Muscle of leg (tissue), 16 donors: ENCODE measurements at places on chromosomes 4 and X.

DNA sequence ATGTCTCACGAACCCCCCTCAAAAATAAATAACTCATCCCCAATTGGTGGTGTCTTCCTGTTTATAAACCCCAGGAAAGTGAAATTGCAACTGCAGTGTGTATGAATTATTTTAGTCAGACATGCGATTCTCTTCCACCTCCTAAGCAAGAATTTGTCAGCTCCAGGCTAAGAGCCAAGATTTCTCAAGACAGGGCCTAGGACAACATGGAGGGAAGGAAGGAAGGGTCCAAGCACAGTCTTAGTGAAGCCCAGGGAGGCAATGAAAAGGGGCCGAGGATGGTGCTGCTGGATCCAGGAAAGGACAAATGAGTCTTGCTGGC, 20.0 kb downstream of the SH3KBP1 start:
- DNase-seq, result peak; percentile 52

DNA sequence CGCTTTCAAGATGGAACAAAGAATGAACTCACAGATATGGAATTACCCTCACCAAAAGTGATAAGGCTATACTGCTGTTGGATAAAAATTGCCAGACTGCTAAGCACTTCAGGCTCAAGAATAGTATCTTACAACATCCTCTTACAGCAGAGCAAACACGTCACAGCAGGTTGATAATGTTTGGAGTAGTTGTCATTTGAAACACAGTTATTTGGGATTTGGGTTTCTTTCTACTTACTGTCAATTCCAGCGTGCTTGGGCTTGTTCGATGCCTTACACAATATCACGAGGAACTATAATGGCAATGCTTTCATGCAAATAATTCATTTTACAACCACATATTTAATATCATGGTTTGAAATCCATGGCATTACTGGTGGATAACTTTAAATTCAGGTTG, 1223.7 kb upstream of the AGA start:
- DNase-seq, result no peak

- peak; percentile 11 for DNase-seq
These were observed 94.1 kb upstream of the WDR17 start for GRCh38 chr4:175971388-175972179.

- DNase-seq, result no peak
These were observed 36.3 kb downstream of the CORIN start for GRCh38 chr4:47801481-47802002.

DNA sequence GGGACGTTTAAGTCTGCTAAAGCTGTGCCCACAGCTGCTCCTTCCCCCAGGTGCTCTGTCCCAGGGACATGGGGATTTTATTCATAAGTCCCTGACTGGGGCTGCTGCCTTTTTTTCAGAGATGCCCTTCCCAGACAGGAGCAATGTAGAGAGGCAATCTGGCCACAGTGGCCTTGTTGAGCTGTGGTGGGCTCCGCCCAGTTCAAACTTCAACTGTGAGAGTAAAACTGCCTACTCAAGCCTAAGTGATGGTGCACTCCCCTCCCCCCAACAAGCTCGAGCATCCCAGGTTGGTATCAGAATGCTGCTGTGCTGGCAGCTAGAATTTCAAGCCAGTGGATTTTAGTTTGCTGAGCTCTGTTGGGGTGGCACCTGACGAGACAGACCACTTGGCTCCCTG, 1371.4 kb downstream of the ADGRL3 start:
- DNase-seq, result no peak

- no peak for DNase-seq
These were observed 27.8 kb upstream of the LIMCH1 start for GRCh38 chr4:41510179-41510578.

DNA sequence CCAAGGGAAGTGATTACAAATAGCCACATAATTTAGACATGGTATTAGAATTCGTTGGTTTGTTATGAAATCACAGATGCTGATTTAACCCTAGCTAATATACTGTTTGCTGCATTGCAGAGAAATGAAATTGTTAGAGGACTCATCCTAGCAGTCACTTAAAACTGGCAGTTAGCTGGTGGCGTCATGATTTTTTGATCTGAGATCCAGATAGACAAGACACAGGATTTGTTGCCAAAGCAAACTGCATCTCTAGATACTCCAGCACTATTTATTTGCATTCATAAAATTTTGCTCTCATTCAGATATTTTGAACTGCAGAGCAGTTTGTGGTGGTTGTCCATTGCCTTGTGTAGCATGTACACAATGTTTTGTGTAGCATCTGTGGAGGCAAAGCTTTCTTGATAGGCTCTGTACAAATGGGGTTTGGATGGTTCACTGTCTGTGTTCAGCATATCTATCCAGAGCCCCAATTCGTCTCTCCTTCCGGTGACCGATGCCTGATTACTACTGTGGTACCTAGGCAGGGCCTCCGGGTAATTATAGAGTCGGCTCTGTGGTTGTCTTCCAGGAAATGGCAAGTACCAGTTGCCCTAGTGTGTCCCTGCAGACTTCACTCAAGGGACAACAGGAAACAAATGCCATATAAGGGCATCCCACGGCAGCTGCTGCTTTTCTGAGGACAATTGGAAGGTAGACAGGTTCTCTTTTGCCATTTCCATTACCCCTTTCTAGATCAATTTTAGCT, 30.1 kb upstream of the SPARCL1 start:
- DNase-seq, result peak; percentile 28

DNA sequence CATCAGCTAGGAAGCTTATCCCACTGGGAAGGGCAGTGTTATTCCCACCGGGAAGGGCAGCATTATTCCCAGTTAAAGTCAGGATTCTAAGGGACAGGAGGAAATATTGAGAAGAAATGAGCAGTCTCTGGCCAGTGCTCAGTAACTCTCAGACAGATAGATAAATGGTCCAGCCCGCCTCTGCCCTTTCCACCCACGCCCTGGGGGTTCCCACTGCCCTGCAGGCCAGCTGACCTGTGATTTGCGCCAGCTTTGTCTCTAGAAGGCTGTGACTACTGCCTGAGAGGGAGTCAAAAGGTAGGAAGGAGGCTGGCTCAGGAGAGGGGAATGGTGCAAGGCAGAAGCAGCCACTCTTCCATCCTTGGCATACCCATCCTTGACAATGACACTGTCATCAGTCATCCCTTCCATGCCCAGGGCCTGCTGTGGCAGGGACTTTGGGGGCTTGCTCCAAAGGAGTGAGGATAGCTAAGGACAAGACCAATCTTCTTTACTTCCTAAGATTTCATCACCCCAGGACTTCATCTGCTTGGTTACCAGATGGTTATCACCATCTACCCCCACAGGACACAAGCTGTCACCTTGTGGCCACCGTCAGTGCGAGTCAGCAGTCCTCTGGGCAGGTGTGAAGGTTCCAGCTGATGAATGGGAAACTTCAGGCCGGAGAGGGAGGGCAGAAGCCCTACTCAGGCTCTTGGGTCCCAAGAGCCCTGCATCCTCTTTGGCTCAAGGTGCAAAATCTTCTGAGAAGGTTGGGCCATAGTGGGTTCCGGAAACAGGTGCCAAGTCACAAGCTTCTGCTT, 49.5 kb downstream of the SEPSECS start:
- DNase-seq, result no peak

- peak; percentile 56 for DNase-seq
These were observed 108.8 kb upstream of the MYOZ2 start for GRCh38 chr4:119026662-119027444.

- no peak for DNase-seq
These were observed 387.8 kb downstream of the PRR32 start for GRCh38 chrX:127207326-127207725.

DNA sequence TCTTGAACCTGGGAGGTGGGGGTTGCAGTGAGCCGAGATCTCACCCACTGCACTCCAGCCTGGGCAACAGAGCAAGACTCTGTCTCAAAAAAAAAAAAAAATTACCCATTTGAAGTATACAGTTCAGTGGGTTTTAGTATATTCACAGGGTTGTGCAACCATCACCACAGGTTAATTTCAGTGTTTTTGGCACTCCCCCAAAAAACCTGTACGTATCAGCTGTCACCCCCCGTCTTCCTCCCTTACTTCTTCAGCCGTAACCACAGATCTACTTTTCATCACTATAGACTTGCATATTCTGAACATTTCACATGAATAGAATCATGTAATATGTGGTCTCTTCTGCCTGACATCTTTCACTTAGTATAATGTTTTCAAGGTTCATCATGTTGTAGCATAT, 11.7 kb upstream of the PTTG2 start:
- DNase-seq, result no peak

- no peak for DNase-seq
These were observed 40.4 kb upstream of the MAPK10 start for GRCh38 chr4:86400216-86400615.

- DNase-seq, result no peak
These were observed 86.0 kb downstream of the EVC start for GRCh38 chr4:5796976-5797375.

DNA sequence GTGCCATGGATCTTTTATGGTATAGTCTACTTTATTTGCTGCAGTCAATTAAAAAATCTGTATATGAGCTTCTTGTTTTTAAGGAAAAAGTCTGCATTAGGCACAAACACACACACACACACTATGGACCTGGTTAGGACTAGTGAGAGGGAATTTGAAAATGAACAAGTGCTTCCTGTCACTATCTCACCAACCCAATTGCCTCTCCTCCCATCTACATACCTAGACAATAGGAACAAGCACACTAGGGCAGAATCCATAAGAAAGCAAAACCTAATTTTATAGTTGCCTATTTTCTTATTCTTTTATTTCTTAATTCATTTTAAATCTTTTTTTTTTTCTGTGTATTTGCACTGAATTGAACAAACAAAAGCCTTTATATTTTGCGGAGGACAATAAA, 22.7 kb downstream of the PALLD start:
- DNase-seq, result no peak

GRCh38 chr4:40502934-40503333, 126.7 kb downstream of the RBM47 start:
- DNase-seq, result no peak

DNA sequence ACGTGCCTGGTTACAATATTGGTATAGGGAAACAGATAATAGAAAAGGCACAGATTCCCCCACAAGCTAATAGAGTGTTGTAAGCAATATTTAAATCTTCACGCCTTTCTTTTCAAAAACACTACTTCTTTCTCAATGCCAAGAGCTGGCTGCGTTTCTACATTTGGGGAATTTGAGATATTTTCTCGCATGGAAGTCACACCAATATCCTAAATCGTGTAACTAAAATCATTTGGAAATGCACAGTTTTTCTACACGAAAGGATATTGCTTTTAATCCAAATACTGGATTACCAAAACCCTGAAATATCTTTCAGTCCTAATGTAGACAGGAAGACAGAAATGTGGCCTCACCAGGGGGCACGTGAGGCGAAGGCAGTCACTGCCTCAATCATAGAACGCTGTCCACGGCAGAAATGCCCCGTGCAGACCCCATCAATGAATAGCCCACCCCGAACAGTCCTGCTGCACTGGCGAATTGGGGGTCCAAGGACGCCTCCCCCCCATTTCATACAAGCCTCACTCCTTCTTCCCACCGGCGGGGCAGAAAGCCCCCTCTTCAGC, 106.6 kb downstream of the NSUN7 start:
- no peak for DNase-seq

- no peak for DNase-seq
These were observed 25.2 kb upstream of the GLOD5 start for GRCh38 chrX:48736303-48736702.

DNA sequence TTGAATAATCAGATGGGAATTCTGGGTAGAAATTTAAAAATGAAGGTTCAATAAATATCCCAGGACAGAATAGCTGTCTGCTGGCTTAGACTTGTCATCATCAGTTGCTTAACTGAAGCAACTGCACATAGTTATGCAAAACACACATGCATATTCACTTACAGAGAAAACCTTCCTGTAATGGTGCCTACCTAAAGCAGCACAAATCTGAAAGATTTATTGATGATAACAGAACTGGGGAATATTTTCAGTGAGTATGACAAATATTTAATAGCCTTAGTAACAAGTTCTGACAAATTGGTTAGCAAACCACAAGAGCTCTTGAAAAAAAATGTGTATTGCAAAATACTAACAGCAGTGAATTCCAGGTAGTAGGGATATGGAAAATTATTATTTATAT, 606.8 kb upstream of the BOD1L1 start:
- DNase-seq, result no peak

DNA sequence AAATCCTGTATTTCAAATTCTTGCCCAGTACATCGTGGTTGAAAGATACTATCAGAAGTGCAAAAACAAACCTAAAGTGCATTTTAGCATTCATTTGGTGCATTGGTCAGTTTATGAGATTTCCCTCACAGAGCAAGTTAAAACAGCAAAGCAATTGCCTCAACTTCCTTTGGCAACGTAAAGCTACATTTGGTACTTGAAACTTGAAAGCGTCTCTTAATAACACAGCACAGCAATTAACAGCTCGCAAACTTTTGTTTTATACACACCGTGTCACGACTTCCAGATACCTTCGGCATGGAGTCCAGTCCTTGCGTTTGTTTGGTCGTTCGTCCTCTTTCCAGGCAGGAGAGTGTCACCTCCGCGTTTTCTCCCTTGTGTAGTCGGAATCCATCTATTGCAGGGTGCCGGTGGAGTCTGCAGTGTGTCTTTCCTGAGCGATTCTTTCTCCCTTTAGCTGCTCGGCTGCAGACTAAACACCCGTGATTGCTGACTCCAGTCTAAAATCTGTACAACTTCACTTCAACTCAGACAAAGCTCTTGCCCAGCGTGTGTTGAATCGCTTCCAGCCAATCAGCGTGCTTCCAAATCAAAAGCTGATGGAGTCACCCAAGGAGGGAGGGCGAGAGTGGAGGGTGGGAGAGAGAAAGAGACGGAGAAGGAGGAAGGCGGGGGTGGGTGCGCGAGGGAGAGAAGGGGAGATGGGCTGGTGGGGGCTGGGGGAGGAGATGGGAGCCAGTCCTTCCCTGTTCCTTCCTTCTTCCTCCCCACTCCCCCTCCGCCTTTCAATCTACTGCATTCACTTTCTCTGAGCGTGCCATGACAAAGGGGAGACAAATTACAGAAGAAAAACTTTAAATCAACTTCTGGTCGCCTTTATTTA, at the start of gene PCDH18:
TSS of gene PCDH18 (minus strand) at position 509 of the 883 bp plus-strand sequence. CDS start at position 103, 406 bp downstream.
- peak; percentile 100 for DNase-seq
